ENCODE measurements at places on chromosomes 6 and 20.

- no peak for DNase-seq
These were observed 481.1 kb downstream of the BMP2 start for GRCh38 chr20:7248281-7249201.

GRCh38 chr6:110332281-110332680 lies 25.9 kb downstream of the METTL24 start:
- no peak for DNase-seq

GRCh38 chr20:41004531-41005360 lies 23.9 kb upstream of the TOP1 start:
- peak; percentile 56 for DNase-seq

GRCh38 chr20:5749952-5750779 lies at the start of gene SHLD1:
Gene SHLD1, plus strand, starts transcription at chr20:5750401. Its CDS starts 22,465 bp downstream, at chr20:5772866.
- DNase-seq, result peak; percentile 87

DNA sequence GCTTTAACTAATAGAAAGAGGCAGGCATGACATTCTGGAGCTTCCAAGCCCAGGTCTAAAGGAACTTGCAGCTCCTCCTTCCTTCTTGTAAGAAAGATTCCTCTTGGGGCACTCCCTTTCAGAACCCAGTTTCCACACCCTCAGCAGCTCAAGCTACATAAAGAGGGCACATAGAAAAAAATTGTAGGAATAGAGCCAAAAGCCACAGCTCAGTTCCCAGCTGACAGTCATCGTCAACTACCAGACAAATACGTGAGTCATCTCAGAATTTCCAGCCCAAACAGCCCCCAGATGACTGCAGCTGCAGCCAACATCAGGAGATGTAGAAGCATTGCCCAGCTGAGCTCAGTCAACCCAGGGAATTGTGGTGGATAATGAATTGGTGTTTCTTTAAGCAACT lies 349.8 kb upstream of the ARID1B start:
- DNase-seq, result peak; percentile 8

- DNase-seq, result no peak
These were observed 59.3 kb upstream of the CARMIL1 start for GRCh38 chr6:25219917-25220278.

DNA sequence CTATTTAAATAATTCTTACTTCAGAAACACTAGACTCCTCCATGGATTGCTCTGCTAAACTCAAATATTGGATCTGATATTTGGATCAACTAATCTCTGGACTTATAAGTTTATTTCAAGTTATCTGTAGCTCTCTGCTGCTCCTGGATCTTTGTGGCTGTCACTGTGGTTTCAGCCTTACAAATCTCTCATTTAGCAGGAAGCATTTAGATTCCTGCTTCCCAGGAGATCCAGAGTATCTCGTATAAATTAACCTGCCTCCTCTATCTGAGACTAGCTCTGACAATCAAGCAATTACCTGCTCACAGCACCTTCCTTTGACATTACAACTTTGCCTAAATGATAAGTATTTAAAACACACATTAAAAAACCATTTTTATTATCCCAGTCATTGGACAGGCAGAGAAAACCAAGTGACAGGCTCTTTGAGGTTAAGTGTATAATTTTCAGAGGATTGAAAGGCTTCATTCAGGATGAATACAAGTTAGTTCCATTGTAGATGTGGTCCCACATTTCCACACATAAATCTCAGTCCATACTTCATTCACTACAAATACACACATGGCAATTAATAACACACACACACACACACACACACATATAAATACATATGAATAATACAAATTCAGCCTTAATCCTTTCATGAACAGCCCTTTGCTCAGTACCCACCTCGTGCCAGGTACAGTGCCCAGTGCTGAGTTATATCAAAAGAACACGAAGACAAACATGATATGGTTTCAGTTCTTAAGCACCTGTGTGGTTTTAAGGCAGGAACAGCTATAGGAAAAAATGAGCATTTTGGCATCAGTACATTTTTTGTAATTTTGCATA lies 55.5 kb upstream of the PLCB1 start:
- no peak for DNase-seq

DNA sequence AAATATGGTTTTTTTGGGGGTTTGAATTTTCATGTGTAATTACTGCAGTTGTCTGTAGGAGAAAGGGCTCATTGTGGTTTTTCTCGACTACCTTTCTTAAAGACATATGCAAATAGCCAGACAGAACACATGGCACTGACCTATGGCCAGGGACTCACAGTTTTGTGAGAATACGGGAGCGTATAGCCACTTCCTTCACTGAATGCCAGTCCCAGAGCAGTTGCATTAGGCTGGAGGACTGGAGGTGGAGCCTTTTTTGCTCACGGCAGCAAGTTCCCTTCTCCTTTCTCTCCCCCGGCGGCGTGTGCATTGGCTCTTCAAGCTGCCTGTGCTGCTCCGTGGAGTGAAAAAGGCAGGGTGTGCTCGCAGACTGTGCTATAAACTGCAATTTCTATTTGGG lies 114.9 kb downstream of the AKAP7 start:
- peak; percentile 42 for DNase-seq

DNA sequence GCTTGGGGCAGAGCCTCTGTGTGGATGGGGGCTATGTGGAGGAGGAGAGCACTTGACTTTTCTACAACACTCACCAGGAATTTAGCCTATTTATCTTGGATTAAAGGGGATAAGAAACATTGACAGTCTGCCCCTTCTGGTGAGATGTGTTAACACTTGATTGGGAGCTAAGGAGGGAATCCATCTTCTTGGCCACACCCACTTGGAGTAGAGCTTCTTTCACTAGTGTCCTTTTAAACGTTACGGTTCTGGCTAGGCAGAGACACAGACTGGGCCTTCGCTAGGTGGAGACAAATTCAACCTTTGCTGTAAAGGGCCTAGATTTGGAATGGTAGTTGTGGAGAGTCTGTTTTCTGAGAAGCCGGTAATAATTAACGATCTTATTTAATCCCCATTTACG lies 15.5 kb upstream of the TPBG start:
- no peak for DNase-seq

DNA sequence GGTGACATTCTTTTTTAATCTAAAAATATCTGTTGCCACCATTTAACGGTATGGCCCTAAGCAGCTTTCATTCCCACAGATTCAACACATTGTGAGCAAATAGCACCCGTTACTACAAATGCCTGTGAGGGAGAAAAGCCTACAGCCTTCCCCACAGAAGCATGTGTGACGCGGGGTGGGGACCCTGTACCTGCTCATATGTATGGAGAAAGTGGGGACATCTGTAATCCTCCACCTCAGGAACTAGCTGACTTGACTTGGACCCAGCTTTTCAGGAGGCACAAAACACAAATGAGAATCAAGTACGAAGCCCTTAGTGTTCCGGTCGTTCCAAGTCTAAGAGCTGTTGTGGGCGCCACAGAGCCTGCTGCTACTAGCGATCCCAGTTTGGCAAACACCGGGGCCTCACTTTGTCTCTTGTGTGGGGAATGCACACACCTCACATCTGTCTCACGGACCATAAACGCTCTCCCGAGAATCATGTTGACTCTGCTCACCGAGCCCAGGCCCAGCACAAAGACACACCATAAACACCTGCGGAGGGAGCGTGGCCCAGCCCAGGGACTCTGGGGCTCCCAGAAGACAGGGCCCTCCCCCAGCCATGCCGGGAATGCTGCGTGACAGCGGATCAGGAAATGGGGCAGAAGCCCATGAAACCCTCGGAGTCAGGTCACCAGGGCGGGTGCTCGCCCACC lies 21.6 kb downstream of the DLL1 start:
- DNase-seq, result no peak

GRCh38 chr6:34146801-34147592 lies 1.1 kb upstream of the GRM4 start:
- DNase-seq, result no peak

DNA sequence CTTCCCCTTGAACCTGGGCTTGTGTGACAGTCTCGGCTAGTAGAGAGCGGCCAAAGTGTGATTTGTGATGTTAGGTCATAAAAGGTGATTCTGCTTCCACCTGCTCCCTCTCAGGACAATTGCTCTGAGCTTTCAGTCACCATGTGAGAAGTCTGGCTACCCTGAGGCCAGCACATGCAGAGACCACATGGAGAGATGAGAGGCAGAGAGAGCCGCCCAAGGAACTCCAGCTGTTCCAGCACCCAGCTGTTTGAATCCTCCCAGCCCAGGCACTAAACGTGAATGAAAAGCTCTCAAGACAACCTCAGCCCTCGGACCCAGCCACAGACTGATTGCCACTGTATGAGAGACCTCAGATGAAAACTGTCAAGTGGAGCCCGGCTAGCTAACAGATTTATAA lies 143.4 kb upstream of the EEF1E1 start:
- DNase-seq, result no peak

- DNase-seq, result no peak
These were observed 335.8 kb downstream of the CDKAL1 start for GRCh38 chr6:20870021-20870420.

GRCh38 chr6:137906020-137906472 lies 39.0 kb downstream of the TNFAIP3 start:
- no peak for DNase-seq

- DNase-seq, result peak; percentile 86
These were observed 60.7 kb downstream of the TNFAIP3 start for GRCh38 chr6:137927777-137928218.

DNA sequence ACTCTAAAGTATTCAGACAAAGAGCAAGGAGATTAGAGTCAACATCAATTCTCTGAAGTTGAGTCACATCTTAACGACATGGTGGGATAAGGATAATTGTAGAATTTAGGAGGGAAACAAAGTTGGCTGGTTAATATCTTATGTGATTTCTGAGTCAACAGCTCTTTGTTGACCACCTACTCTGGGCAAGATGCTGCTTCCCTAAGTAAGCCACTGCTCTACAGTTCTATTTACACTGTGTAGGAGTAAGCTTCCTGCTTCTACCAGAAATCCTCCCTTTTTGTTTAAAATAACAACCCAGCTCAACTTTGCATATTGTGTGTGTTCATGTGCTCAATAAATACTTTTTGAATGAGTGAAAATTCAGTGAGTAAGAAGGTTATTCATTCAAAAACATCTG lies 3.1 kb downstream of the HS3ST5 start:
- no peak for DNase-seq

DNA sequence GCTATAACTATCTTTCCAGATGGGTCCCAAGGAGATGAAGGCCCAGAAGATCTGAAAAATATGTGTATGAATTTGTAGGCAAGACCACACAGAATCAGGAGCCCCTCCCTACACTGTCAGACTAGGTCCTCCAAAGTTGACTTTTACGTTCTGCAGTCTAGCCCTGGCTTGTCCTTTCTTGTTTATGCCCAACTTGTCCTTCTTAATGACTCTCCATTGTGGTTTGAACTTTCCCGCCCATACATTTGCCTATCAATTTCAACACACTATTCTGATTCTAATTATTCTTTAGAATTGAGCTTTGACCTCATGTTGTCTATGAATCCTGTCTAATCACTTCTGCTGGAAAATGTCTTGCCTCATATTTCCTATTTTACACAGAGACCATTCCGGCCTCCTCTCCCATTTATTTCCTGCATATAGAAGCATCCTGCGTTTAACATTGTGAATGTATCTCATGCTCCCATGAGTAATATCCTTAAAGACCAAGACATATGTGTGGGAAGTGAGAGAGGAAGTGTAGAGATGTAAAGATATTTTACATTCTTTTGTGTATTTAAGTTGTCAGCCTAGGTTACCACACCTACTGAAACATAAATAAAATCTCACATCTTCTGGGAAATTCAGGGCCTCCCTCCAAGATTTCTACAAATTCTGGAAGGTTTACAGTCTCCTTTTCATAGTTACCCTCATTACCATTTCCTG lies 348.3 kb downstream of the BCKDHB start:
- no peak for DNase-seq

DNA sequence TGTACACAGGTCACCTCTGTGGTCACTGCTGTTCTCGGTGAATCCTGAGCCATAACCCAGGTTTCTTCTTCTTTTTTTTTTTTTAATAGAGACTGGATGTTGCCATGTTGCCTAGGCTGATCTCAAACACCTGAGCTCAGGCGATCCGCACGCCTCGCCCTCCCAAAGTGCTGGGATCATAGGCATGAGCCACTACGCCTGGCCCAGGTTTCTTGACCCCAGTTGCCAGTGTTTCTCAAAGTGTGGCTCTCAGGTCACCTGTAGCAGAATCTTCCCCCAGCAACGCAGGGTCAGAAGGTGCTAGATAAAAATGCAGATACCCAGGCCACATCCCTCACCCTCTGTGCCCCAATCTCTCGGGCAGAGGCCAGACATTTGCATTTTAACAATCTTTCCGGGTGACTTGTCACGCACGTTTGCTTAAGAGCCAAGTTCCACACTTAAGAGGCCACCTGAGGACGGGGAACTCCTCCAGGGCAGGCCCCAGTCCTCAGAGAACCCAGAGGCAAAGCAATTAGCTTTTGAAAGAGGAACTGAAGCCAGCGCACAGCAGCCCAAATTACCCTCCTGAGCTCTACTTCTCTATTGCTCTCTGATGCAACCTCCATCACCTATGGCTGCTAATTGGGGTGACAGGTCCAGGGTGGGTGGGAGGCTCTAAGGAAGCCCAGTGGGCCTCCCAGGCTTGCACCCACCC lies 81.8 kb downstream of the NFATC2 start:
- no peak for DNase-seq

DNA sequence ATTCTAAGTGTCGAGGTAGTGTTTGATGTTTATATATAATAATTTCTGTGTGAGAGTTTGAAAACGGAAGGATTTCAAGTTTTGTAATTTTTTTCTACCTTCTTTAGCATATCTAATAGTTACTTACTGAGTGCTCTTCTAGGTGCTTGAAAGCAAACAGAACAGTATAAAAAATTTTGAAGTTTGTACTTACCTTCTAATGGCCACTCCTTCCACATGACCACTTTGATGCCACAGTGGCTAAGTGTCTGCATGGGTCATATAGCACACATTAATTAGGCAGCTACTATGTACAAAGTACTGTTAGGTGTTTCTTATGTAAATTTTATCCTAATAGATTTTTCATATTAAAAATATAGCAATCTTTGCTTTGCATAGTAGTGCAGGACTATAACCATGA lies 21.1 kb downstream of the RPRD1B start:
- DNase-seq, result no peak

DNA sequence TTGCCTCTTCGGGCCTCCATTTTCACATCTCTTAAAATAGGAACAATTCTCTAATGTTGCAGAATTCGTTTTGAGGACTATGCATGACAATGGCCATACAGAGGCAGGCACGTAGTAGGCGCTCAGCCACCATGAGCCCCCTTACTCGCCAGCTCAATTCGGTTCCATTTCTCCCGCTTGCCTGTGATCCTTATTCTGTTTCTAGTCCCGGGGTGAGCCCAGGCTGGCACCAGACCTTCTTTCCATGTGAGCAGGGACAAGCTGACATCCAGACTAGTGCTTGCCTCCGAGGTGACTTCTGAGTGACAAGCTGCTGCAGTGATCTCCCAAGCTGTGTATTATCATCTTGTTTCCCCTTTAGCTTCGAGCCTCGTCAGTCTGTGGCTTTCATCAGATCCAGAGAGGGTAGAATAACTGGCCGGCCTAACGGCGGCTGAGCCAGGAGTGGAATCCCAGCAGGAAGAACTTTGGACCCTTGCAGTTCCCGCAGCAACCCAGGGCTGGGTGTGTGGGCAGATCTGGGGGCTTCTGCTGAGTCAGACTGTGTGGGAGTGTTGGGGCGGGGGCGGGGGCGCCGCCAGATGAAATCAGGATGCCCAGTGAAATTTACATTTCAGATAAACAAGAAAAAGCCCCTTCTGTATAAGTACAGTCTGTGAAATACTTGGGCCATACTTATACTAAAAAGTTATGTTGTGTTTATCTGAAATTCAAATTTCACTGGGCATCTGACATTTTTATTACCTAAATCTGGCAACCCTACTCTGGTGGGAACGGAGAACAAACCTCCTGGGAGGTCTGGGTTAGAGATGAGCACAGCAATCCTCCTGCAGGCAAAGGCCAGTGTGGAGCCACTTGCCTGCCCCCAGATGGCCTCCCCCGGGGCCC lies 10.9 kb downstream of the BANF2 start:
- no peak for DNase-seq
